Activated T-cell treated with anti-CD3 and anti-CD28 coated beads, Interleukin-2, amount 50 U/mL, for 72 hours (primary cell): ENCODE measurements at places on chromosomes 2 and 18. TPM values are rescaled to one million over a fixed set of nuclear protein-coding genes. Genes with fewer than 3 reads are reported as not detected.

The KIAA2012 gene
- total RNA-seq: not detected

The LYPD6B gene
- total RNA-seq: not detected

The KCNG2 gene
- total RNA-seq: not detected

- no peak for DNase-seq
Observed at GRCh38 chr2:225025917-225026571, 16.2 kb downstream of the DOCK10 start.

GRCh38 chr2:65320042-65320725 is 92.6 kb downstream of the ACTR2 start:
- DNase-seq: peak; percentile 43

DNA sequence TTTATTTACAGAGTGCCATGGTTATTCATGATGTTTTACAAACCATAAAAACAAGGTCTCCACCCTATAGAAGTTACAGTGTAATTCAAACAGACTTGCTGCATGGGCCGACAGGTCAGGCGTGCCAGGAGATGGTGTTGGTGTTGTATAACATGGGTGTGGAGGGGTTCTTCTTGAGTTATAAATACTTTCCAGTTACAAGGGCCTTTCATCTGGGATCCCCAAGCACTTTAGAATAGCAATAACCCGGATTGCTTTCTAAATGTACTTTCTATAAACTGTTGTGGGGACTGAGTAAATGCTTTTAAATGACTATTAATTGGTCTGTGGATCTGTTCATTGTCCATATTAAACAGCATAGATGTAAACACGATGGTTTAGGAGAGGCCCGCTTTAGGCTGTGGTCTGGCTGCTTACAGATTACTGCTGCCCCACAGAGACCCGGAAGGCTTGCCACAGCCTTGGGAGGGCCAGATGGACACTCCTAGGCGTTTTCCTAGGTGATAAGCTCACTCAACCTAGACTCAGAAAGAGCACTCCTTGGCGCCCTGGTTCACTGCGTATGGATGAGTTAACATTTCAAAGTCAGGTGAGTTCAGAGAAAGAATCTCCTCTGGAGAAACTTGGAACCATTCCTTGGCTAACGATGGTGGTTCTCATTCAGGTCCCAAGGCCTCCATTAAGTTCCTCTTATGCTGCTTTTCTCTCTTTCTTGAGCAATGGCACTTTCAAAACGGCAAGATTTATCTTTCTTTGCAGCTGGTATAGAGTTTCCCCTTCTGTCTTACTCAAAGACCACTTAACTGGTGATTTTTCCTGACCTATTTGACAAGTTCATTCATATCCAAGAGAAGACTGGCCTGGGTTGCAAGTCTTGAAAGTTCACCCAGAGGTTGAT is 3.6 kb upstream of the KIAA2012 start:
- no peak for DNase-seq

DNA sequence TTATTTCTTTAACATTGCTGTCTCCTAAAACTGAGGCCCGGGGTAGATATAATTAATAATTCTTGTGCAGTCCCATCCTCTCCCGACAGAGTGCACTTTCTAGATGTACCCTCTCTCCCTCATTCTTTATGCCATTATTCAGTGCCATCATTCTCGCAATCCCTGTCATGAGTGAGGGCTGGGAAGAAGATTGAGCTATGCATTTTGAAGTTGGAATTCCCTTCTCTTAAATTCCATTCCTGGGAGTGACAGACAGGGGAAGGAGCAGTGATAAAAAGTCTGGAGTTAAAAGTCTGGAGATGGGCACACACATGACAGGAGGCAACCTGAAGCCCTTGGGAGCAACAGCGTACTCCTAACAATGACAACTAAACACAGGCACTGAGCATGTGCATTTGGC is 2.6 kb upstream of the KCNE4 start:
- no peak for DNase-seq

DNA sequence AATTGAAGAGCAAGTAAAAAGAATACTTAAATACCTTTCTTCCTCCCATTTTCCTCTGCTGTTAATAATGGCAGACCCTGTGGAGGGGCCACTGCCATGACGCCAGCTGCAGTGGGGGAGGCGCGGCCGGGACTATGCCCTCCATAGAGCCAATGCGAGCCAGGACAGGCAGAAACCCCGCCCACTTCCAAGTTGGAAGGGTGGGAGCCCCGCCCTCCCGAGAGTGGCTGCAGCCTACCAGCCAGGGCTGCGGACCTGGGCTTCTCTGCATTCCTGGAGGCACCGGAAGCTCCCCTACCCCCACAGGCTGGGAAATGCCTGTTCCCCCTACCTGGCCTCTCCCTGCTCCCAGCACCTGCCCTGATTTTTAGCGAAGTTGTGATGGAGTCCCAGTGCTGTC is 439.4 kb upstream of the CDH19 start:
- DNase-seq: no peak

DNA sequence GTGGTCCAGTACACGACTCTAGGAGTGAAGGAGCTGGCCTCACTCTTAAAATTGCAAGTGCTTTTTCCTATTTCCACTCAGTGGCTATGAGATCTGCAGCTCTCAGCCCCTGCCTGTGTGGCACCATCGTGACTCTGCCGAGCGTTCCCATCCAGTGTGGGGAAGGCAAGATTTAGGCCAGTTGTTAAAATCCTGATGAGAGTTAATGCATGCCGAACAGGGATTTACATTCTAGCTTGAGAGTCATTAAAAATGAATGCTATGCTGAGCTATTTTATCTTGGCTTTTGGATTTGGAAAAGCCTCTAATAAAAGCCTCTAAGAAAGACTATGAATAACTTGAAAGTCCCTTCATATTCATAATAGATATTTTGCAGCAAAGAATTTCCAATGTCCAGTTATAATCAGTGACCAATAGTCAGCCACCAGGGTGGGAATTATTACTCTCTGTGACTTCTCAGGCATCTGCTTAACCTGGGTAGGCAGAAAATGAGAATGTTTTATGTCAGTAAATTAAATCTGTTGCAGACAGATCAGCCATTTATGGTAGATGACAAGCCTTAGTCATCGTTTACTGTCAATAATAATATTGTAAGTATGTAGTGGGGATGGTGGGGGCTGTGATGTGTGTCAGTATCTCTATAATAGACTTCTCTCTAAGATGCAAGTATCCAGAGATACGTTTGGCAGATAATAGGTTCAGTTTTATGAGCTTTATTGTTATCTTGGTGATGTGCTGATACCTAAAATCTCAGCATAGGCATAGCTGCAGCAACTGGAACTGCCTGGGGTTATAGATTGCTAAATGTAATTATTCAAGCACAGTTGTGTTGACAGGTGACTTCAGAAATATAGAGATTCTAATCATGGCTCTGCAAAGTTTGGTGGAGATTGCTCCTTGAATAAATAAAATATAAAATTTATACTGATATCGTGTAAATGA is 207.8 kb downstream of the SOCS6 start:
- no peak for DNase-seq

- DNase-seq: no peak
Observed at GRCh38 chr18:58915995-58916394, 51.3 kb downstream of the ZNF532 start.

DNA sequence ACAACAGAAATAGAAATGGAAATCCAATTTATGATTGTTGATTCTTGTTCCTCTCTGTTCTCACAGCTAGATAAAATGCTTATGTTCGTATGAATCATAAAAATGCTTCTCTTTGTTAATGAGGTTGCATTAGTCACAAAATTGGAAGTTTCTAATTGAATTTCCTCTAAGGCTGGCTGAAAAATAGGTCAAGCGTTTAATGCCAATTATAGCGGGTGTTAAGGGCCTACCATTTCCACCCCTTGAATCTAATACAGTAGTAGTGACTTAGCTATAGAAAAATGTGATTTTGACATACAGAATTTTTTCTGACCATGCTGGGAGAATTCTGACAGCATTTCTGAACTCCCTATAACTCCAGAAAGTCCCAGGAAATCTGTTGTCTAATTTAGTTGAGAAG is 107.1 kb downstream of the TTN start:
- DNase-seq: no peak
